ENCODE measurements at places on chromosomes 12 and 14.

GRCh38 chr14:97866195-97866594 is 1069.0 kb downstream of the VRK1 start:
- no peak for DNase-seq

DNA sequence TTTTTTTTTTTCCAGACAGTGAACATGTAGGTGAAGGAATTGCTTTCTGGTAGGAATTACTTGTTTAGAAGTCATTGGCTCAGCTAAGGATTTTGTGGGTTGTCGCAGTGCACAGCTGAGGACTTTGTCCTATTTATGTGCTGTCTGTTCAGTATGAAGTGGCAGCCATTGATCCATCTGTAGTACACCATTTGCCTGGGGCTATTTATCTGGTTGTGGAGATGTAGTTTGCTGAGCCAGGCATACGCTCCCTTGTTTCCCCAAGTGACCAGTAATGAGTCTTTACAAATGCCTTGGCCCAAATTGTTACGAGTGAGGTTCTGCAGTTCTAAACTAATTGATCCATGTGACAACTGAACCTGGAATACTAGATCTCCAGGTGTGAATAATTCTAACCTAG is 140.1 kb downstream of the NRXN3 start:
- no peak for DNase-seq

DNA sequence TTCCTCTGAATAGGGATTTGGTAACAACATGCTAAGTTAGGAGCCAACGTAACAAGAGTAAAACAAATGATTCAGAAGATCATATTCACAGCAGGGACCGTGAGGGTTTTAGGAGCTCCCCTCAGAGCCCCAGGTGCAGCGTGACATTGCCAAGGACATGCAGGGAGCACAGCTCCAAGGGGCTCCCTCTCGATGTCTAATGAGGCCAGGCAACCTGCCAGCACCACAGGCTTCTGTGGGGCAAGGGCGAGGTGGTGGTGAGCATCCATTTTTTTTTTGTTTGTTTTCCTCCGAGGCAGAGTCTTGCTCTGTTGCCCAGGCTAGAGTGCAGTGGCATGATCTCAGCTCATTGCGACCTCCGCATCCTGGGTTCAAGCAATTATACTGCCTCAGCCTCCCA is 95.1 kb upstream of the PTPRB start:
- no peak for DNase-seq

- no peak for DNase-seq
Measured at GRCh38 chr12:53205747-53206419, 1.2 kb downstream of the ITGB7 start.

DNA sequence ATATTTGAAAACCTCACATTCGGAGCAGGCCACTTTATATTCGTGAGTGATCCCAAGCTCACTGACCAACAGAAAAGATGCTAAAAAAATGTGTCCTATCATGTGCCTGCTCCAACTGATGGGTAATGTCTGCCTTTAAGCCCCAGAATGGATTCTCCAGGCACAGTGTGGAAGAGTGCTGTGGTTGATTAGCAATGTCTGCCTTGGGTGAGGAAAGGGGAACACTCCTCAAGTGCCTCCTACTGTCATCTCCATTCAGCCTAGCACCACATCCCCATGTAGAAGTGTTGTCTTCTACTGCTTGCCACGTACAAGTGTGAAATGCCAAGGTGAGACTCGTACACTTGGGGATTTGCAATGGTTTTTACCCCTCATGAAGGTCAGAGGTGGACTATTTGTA is 199.3 kb downstream of the SLC41A2 start:
- DNase-seq = no peak

DNA sequence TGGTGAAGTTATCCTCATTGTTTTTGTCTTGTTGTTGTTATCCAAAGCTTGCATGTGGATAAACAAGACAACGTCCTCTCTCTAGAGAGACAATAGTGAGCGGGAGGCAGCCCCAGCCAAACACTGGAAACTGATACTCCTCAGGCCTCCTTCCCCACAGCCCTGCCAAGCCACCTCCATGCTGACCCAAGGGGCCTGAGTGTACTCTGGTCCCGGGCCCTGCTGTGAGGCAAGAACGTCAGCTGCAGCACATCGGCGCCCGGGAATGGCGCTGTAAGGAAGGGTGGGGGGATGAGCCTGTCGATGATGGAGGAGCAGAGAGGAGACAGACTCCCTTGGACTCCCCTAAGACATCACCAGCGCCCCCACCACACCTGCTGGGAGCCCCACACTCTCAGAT is 83.6 kb downstream of the ANO2 start:
- no peak for DNase-seq
